Dorsolateral prefrontal cortex (tissue), 122 donors: ENCODE measurements at places on chromosomes 1 and 21. TPM values are rescaled to one million over a fixed set of nuclear protein-coding genes. Genes with fewer than 3 reads are reported as not detected.

HMGCL gene
- total RNA-seq = 26.0 TPM

DNA sequence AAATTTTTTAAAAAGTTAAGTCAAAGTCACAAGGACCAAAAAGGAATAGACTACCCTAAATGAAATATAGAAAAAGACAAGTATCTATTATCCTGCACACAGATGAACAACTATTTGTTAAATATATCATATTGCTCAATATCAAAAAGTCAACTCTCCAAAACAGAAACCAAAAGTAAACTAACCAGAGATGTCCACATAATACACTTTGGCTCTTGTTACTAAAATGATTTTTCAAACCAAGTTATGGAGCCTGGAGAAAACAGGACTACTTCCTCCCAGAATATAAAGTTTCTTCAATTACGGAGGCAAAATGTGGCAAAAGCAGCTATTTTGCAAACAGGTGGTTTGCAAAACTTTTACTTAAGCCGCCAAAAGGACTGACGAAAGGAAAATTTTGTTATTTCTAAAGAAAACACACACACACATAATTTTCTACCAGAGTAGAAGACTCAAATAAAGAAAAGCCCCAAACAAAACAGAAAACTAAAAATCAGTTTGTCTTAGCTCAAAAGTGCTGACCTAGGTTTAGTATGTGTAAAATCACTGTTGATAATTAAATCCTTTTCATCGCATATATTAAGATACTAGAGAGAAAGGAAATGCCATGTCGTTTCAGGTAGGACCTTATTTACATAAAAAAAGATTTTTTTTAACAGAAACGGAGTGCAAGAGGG lies 1.1 kb downstream of the DPYD start:
- no peak for DNase-seq

DNA sequence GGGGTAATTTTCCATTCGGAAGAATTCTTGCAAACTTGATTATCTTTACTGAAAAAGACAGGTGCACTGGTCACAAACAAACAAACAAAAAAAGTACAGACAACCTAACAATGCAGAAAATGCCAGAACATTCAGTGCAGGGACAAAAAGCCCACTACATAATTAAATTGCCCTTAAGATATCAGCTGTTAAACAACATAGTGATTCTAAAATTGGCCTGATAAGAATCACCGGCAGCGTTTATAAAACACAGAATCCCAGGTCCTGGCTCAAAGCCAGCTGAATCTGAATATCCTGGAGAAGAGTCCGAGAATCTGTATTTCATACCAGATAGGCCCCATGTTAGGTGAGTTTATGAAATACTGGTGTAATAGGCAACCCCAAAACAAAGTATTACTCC lies 6.1 kb downstream of the PLPP3 start:
- DNase-seq = no peak

DNA sequence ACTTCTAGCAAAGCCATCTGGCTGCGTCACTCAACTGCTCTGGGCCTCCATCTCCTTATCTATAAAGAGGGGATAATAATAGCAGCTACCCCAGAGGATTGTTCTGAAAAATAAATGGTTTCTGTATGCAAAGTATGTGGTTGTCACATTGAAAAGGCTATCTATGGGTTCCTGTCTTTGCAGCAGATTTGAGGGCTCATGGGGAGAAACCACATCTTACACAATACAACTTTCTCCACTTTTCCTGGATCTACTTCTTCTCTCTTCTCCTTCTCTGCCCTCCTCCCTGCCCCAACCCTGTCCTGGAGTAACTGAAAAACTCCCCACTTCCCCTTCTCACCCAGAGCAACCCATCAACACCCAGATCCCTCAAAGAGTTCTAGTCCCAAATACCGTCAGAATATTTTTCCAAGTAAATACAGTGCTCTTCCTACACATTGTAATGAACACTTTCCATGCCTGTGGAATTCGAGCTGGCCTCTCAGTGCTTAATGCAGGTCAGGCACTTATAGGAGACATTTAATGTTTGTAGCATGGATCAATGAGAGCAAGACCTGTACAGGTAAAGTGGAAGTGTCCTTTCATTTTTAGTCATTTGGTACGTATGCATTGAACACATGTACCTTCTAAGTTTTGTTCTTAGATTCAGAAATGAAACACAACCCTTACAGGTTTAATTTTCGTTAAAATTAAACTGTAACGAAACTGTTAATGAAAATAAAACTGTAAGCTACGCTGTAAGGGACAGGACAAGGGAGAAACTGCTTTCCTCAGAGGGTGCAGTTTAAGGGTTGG lies 131.9 kb downstream of the AK5 start:
- no peak for DNase-seq

FCRL1 gene
- not detected for total RNA-seq

LIPI gene
- total RNA-seq = not detected

RAP1GAP gene
- total RNA-seq = 216 TPM

DNA sequence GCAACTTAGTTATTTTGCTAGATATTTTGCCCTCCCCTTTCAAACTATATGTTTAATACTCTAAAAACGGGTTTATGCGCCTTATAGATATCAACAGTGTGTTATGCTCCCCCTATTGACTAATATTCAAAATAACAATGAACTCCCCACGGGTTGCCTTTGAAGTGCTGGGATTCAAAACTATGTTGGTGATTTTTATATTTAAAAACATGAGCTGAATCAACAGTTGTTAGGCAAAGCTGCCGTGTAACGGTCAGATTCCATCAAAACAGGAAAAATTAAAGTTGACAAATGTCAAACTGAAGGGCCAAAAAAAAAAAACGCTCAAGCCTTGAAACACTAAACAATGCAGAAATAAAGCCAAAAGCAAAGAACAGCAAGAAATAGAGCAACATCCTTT lies 2.5 kb downstream of the TGFBR3 start:
- no peak for DNase-seq

GRCh38 chr1:63843010-63843409 lies 69.2 kb downstream of the ROR1 start:
- no peak for DNase-seq
